Breast epithelium (tissue), 4 donors: ENCODE measurements at places on chromosomes 5 and 9.
A peak's percentile ranks its signal among the peaks of the same experiment; 100 is the strongest.

- no peak for DNase-seq
These were observed 46.9 kb upstream of the SYNPO start for GRCh38 chr5:150593593-150593992.

GRCh38 chr5:125357660-125358059, 611.2 kb upstream of the ZNF608 start:
- no peak for DNase-seq

- DNase-seq = no peak
These were observed 80.3 kb downstream of the FGF1 start for GRCh38 chr5:142605611-142606010.

GRCh38 chr9:98644011-98644410, 64.7 kb downstream of the GABBR2 start:
- no peak for DNase-seq

DNA sequence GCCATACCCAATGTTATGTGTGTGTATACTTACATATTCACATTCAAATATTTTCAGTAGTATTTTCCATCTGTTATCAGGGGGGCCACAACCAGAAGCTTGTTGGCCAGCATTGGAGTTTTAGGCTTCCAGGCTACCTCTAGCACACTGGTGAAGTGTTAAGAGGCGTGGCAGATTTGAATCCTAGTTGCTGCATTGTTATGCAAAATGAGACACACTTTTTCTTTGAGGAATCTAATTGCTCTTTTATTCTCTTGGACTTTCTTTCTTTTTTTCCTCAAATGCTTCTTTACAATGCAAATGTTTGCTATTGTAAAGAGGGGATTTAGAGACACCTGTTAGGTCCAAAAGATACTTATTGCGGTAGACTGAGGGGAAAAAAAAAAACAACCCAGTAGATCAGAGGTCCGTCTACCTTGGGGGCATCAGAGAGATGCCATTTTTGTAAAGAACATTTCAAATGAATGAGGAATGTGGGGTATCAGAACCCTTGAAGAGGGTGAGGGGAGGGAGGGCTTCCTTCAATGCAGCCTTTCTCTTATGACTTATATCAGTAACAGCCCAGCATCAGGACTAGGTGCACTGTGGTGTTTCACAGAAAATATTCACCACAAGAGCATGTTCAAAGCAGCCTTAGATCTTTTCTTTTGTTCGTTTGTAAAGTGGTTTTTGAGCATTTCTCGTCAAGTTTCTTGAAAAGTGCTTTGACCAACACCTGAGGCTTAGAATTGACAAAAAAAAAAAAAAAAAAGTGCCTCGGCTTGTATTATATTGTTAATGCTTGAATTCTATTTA, 3.8 kb downstream of the SMARCA2 start:
- no peak for DNase-seq

- DNase-seq = no peak
These were observed 62.1 kb downstream of the DCP2 start for GRCh38 chr5:113038714-113039113.

- no peak for DNase-seq
These were observed 161.5 kb downstream of the FBN2 start for GRCh38 chr5:128376577-128376976.

GRCh38 chr5:37668524-37669047, 171.3 kb downstream of the GDNF start:
- peak; percentile 60 for DNase-seq

DNA sequence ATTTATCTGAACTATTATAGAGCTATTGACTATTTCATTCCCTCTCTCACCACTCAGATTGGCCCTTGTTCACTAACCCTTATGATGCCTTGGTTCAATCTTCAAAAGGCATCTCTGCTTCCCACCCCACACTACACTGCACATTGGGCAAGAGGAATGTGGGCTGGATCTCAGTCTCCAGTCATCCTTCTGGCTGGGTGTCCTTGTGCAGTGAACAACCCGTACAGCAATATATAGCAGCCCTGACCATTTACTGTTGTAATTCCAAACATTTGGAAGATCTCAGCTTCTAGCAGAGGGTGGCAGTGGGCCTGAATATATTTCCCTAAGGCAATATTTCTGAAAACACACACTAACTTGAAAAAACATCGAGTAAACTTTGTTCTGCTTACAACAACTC, 199.2 kb upstream of the GDNF start:
- DNase-seq = no peak

- no peak for DNase-seq
These were observed 1084.0 kb upstream of the CDH18 start for GRCh38 chr5:21071986-21072385.
